ENCODE measurements at places on chromosomes 2 and 18. TPM values are rescaled to one million over a fixed set of nuclear protein-coding genes. Genes with fewer than 3 reads are reported as not detected.

Gene TIGD1
- 12.7 TPM for polyA plus RNA-seq

Gene GRP
- not detected for polyA plus RNA-seq

Gene ASB18
- not detected for polyA plus RNA-seq

Gene CNDP1
- not detected for polyA plus RNA-seq

Gene PPP1R1C
- polyA plus RNA-seq = not detected

Gene GCKR
- not detected for polyA plus RNA-seq

Gene CHMP1B
- polyA plus RNA-seq = 65.6 TPM

Gene OR6B2
- polyA plus RNA-seq = not detected

Gene GREB1
- not detected for polyA plus RNA-seq

Gene ACTG2
- not detected for polyA plus RNA-seq

Gene NT5DC4
- not detected for polyA plus RNA-seq

Gene MDH1B
- not detected for polyA plus RNA-seq

Gene LONRF2
- polyA plus RNA-seq = not detected

Gene ADD2
- 0.41 TPM for polyA plus RNA-seq

Gene KLHL41
- not detected for polyA plus RNA-seq

Measured in CD4-positive, alpha-beta memory T cell (primary cell).